ENCODE measurements at places on chromosomes 12 and 14.

- DNase-seq: no peak
Measured at GRCh38 chr12:114335607-114336006, 70.3 kb downstream of the TBX5 start.

DNA sequence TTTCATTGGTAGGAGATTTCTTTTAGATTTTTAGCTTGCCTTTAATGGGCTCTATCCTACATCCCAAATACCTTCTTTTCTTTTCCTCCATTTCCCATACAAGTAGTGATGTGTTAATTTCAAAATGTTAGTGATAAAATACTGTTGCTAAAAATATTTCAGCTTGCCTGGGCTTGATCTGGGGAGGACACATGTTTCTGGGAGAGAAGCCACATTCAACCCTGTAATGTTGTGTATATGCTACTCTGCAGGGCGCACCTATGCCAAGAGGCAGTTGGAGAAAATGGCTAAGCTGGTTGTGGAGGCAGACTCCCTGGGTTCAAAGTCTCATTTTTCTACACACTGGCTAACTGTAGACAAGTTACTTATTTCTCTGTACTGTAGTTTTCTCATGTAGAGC is 26.3 kb downstream of the FLRT2 start:
- DNase-seq: no peak

DNA sequence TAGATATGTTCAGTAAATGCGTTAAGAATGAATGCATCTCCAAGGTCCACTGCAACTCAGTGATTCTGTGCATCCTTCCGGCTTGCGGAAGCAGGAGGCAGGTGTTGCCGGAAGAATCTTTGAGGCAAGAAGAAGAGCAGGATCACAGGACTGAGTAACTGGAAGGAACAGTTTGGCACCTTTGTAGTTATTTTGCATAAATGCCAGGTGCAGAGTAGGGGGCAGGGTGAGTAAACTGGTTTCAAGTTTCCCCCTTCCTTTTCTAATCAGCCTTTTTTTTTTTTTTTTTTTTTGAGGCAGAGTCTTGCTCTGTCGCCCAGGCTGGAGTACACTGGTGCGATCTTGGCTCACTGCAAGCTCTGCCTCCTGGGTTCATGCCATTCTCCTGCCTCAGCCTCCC is 22.3 kb downstream of the DYRK4 start:
- no peak for DNase-seq

GRCh38 chr12:131116468-131117117 is 162.9 kb downstream of the ADGRD1 start:
- no peak for DNase-seq

DNA sequence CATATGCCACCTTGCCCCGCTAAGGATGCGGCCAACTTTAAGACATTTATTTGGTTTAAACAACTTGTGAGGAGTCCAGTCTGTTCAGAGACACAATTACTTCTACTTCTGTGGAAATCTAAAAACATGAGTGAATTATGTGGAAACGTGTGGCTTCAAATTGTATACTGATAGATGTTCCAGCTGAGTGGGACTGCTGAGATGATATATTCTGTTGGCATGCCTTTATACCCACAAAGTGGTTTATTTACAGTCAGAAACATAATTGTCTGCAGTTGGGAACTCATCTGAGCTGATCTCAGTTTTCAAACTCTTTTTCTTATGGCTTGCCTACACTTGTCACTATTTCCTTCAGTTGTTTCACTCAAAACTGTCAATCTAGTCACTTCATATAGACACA is 67.8 kb downstream of the FLRT2 start:
- DNase-seq: no peak

DNA sequence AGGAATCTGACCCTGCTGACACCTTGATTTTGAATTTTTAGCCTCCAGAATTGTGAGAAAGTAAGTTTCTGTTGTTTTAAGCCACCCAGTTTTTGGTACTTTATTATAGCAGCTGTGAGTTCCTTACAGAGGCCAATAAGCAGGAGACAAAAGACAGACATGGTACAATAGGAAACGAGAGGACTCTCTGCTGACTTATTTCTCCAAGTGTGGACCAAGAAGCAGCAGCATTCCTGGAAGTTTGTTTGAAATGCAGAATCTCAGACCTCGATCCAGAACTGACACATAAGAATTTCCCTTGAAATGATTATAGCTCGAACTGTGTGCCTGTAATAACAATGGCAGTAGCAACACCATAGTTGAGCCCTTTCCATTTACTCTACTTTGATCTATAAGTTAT is 31.9 kb upstream of the LUM start:
- DNase-seq: no peak

- DNase-seq: no peak
Measured at GRCh38 chr14:88477513-88478250, 77.1 kb downstream of the PTPN21 start.

DNA sequence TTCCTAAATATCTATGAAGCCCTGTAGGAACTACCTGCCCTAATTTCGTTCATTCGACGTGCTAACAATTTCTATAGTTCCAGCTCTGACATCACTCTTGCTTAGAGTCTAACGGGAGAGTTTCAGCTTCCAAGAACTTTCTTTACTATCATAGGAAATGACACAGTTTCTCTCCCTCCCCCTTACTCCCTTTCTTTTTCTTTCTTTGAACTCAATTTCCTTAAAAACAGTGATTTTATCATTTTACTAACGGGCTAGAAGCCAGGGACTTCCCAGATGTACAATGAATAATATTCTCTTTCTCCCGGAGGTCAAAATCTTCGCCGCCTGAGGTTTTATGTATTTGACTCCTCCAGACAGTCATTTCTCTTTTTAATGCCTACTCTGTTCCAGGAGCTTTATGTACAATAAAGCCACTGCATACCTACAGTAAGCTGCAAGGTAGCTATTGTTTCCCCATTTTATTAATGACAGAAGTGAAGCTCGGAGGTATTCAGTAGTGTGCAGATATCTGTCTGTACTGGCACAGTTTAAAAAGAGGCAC is 15.7 kb downstream of the SMCO2 start:
- DNase-seq: no peak

DNA sequence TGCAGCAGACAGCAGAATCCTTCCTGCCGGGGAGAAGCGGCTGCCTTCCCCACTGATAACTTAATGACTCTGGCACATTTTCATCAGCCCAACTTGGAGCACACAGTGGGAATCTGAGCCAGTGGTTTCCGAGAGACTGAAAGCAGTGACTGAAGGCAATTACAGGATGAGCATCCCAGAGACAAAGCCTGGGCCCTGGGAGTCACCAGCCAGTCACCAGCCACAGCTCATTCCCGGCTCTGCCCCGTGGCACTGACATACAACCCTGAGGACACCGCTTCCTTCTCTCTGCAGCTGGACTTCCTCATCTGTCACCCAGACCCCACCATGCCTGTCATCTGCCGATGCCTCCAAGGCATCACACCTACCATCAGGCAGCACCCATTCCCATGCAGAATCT is 192.3 kb downstream of the DPF3 start:
- DNase-seq: no peak

- DNase-seq: no peak
Measured at GRCh38 chr12:10126413-10126812, 3.6 kb downstream of the CLEC7A start.

DNA sequence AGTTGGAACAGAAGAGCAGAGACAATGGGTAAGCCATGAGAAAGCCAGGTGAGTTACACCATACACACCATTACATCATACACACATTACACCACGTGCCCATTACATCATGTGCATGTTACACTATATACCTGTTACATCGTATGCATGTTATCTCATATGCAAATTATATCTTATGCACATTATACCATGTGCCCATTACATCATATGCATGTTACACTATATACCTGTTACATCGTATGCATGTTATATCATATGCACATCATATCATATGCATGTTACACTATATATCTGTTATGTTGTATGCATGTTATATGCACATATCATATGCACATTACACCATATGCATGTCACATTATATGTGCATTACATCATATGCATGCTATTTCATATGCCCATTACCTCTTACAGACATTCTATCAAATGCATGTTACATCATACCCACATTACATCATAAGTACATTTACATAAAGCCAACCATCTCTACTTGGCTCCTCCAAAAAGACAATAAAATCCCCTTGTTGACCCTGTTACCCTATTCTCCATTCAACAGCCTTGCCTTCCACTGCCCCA is 207.2 kb downstream of the KSR2 start:
- no peak for DNase-seq

GRCh38 chr14:36879558-36879957 is 217.9 kb downstream of the PAX9 start:
- no peak for DNase-seq

GRCh38 chr14:71452987-71453386 is 479.2 kb upstream of the RGS6 start:
- no peak for DNase-seq

DNA sequence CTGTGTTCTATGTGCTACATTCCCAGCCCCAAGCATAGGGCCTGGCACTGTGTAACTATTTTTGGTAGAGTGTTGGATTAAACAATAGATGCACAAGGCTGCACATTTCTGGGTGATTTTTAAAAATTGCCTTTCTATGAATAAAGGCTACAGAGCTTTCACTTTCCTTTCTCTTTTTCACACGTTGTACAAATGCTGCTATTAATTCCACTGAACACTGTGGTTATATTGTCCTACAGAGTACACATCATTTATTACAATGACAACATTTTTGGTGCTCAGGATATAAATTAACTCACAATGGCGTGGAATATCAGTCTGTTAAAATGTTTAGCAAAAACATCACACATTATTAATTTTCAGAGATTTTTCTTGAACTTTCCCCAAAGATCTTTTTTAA is 3.6 kb upstream of the EML1 start:
- DNase-seq: no peak

- DNase-seq: no peak
Measured at GRCh38 chr14:69263364-69263763, 3.4 kb downstream of the GALNT16 start.

GRCh38 chr14:96573473-96574100 is 71.4 kb downstream of the PAPOLA start:
- DNase-seq: no peak

- no peak for DNase-seq
Measured at GRCh38 chr12:102741196-102741595, 175.8 kb downstream of the PAH start.

- no peak for DNase-seq
Measured at GRCh38 chr12:68953536-68953935, 20.6 kb upstream of the CPM start.

DNA sequence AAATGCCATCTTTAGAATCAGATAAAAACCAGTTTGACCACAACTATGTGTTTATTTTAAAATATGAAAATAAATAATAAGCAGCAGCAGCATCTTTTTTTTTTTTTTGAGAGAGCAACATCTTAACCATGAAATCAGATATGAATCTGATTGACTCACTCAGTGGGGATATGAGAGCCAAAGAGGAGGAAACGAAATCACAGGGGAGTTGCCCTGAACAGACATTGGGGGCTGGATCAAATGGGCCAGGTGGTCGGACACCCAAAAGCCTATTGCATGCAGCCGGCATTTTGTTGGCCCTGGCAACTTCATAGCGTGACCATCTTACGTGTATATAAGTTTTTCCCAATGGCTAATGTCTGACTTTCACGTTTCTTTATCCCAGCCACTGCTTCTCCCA is 321.1 kb downstream of the NPAS3 start:
- DNase-seq: no peak

GRCh38 chr14:22955702-22956569 is 954 bp downstream of the HAUS4 start:
- no peak for DNase-seq

DNA sequence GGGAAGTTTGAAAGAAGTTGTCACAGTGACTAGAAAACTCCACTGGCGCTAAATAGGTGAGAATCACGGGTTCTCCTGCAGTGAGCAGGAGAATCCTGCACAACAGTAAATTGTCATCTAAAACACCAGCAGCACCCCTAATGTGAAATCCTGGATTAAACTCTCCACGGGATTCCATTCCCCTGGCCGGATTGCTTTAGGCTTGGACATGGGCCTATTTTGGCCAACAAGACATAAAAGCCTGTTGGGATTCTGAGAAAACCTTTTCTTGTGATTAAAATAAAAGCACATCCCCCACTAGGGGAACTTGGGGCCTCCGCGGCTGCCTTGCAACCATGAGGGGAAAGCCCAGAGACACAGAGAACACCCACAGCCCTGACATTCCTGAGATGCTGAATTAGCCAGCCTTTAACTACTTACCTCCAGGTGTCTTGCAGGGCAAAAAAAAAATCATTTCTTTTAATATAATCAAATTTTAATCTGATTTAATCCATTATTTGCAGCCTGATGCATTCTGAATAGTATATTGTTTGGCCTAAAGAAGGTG is 21.0 kb upstream of the TSPAN11 start:
- no peak for DNase-seq

DNA sequence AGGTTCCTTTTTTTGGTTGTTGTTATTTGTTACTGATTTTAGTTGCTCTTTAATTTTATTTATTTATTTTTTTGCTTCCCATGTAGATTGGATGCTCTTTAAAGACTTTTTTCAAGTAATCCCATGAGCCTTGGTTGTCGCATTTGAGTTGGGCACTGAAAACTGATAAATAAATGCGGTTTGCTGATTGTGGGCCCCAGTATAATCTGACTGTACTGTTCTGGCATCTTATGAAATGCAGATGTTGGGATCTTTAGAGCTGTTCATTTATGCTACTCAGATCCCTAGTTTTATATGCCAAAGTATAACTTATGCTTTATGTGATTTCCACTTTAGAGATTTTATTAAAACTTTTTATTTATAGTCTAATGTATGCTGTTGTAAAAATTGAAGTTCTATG is 33.3 kb downstream of the WNK1 start:
- DNase-seq: no peak

- no peak for DNase-seq
Measured at GRCh38 chr14:103510724-103511693, 11.6 kb downstream of the CKB start.

DNA sequence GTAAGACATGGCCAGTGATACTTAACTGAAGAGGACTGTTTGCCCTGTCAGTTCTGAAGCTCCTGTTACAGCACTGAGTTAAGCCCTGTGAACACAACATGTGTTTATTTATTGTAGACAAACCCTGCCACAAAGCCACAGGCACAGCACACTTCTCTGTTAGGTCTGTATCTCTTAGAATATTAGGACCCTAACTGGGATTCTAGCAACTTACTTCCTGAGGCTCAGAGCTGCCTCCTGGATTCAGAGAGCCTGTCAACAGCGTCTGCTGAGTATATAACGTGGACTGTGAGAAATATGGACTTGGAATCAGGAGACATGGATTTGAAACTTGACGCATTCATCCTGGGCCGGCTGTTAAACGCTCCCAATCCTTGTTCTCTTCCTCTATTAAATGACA is 135.0 kb upstream of the HIF1A start:
- no peak for DNase-seq

GRCh38 chr12:8742501-8742900 is 44.7 kb downstream of the RIMKLB start:
- DNase-seq: no peak

GRCh38 chr12:112734859-112735695 is 56.5 kb upstream of the RPH3A start:
- no peak for DNase-seq

DNA sequence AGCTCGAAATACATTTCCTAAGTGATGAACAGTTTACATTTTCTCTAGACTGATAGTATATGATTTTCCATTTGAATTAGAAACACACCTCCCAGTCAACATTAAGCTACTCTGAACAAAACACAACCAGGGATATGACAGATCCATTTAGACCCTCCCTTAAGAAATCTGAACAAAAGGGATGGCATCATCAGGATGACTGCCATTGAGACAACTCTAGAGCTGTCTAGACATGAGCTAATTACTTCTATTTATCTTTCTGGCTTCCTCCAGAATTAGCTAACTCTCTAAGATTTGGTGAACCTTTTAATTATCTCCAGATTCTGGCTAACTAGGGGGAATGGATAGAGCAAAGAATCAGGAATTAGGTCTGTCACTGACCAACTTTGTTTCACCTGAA is 92.9 kb upstream of the IGF1 start:
- DNase-seq: no peak

- no peak for DNase-seq
Measured at GRCh38 chr14:23942587-23942986, 11.0 kb upstream of the DHRS4 start.

Data from NCI-H2081 treated with DMSO at 0.1 percent for 48 hours (cell line).